ENCODE measurements at places on chromosomes 7 and 10. TPM values are rescaled to one million over a fixed set of nuclear protein-coding genes. Genes with fewer than 3 reads are reported as not detected.

DNA sequence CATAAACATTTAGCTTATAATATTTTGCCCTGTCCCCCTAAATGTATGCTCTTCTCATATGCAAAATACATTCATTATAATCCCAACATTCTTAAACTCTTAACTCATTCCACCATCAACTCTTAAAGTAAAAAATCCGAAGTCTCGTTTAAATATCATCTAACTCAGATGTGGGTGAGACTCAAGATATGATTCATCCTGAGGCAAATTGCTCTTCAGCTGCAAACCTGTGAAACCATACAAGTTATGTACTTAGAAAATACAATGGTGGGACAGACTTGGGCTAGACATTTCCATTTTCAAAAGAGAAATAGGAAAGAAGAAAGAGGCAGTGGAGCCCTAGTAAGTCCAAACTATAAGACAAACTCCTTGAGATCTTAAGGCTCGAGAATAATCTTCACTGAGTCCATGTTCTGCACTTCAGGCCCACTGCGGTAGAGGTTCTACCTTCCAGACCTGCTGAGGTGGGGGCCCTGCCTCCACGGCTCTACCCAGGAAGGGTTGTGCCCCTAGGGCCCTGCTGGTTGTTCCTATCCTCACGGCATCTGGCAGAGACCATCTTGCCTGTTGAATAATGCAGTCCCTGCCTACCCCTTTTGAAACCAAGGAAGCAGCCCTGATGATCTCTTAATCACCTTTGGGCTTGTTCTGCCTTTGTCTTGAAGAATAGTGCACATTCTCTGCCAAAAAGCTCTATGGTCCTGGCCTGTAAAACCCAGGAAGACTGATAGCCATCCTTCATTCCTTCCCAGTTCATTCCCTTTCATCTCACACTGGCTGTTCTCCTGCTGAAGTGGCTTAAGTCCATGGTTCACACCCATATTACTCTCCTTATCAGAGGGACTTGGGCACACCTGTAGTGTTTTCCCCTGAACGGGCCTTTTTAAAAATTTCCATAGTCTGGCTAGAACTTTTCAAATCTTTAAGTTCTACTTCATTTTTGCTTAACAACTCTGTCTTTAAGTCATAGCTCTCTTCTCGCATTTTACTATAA lies 37.3 kb downstream of the INPP5F start:
- DNase-seq, result no peak

DNA sequence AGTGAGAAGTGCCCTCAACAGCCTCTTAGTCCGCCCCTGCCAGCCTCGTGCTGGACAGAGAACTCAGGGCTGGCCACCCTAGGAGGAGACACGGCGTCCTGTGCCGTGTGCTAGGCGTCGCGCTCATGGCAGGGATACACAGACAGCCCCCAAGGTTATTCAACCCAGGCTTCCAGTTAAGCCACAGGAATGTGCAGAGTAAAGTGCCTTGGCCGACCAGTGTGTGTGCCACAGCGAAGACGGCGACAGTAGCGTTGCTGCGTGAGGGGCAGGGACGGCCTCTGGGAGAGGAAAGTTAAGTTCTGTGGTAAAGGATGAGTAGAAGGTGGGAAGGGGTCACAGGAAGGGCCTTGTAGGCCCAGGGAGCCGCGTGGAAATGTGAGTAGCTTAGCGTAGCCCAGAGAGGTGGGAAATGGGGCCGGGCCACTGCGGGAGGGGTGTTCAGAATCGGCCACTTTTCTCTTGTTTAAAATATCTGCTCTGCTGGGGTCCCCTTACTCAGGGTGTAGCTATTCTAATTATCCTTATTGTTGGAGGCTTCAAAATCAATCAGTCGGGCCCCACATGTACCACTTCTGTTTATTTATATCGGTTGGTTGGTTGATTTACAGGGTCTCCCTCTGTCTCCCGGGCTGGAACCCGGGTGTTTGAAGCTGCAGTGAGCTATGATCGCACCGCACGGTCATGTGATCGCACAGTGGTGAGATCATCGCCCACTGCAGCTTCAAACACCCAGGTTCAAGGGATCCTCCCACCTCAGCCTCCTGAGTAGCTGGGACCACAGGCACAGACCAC lies 24.5 kb downstream of the TMEM120A start:
- DNase-seq, result no peak

GRCh38 chr7:1645476-1645875 lies 24.6 kb upstream of the ELFN1 start:
- DNase-seq, result no peak

- no peak for DNase-seq
Measured at GRCh38 chr10:17547060-17547459, 70.1 kb downstream of the HACD1 start.

- peak; percentile 71 for DNase-seq
Measured at GRCh38 chr7:44884621-44885393, 523 bp downstream of the PURB start.

GRCh38 chr10:13298748-13299436 lies 972 bp downstream of the PHYH start:
- DNase-seq, result no peak

The MYPN gene
- total RNA-seq, result not detected

The TAS2R3 gene
- total RNA-seq, result 1.8 TPM

The TMEM196 gene
- total RNA-seq, result not detected

The CXCL12 gene
- not detected for total RNA-seq

The PLPP4 gene
- not detected for total RNA-seq

The FKBP6 gene
- not detected for total RNA-seq

The SRRM3 gene
- total RNA-seq, result 0.12 TPM
